ENCODE measurements at places on chromosomes 7 and 10.
A peak's percentile ranks its signal among the peaks of the same experiment; 100 is the strongest.

GRCh38 chr10:132974886-132975830, 32.8 kb upstream of the CFAP46 start:
- DNase-seq = no peak

DNA sequence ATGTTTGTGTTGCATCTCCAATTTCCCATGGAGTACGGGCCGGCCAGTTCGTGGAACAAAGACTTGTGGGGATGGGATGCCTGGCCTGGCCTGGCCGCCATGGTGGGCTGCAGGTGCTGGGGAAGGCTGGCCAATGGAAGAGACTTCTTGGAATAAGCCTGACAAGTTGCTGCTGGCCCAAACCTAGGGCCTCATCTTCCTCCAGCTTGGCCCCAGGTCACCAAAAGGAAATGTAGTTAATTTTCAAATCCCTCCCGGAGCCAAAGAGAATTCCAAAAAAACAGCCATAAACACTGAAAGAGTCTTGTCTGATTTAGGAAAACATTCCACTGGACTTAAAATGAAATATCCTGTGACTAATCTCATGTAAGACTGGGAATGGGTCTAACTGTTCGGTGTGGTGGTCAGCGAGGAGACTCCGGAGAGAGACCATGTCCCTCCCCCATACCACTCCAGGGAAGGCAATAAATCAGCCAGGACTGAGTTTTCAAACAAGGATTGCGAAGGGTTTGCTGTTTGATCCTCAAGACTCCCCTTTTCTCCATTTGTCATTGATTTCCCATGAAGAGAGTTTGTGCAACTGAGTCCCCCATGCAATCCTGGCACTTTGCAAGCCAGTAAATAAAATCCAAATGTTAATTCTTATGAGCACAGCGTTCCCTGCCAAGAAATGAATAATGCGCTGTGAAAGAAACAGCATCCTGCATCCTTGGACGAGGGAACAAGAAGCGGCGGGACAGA, 128.7 kb upstream of the HABP2 start:
- DNase-seq = no peak

DNA sequence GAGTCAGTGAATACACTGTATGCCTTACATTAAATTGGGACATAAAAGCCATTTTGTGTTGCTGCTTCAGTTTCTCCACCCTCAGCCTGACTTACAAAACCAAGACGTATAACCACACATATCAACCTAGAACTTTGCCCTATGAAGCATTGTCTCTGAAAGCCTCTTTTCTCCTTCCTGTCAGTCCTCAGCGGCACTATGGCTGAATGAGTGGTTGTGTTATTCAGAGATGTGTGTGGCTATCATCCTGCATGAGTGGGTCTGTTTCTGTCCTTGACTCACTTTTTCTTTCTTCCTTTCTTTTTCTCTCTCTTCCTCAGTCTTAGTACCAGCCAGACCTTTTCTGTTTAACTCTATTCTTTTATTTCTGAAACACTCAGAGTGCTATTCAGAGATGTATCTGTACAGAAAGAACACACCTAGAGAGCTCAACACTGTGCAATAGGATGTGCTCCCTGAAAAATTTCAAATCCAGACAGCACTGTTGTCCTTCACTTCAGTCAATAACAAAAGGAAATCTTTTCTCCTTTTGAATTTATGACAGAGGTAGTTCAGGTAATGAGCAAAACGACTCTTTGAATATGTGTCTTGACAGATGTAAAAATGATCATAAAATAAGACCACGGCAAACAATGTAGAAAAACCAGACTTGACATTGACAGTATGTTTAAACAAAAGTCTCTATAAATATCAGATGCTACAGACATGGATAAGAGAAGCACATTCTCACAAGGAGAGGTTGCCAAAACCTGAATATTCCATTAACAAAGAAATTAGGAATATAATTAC, 163.3 kb upstream of the FEZF1 start:
- no peak for DNase-seq

- peak; percentile 24 for DNase-seq
Observed at GRCh38 chr7:128322040-128322643, 21.6 kb downstream of the RBM28 start.

Measured in HAP-1 (cell line).